Transverse colon (tissue), 4 donors: ENCODE measurements at places on chromosomes 3 and 15.

DNA sequence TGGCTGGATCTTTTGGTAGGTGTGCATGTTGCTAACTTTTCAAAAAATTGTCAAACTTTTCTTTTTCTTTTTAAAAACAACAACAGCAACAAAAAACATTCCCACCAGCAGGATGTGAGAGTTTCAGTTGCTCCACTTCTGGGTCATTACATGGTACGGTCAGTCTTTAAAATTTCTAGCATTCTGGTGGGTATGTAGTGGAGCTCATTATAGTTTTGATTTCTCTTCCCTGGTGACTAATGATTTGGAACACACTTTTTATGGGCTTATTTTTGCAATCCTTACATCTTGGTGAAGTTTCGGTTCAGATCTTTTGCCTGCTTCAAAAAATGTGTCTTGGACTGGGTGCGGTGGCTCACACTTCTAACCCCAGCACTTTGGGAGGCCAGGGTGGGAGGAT is 19.3 kb downstream of the ATP1B3 start:
- no peak for DNase-seq
- no peaks in the 10 kb centered on the region for H3K4me1 ChIP-seq
- no peak overlapping the region for H3K4me3 ChIP-seq
- H3K27me3 ChIP-seq: no peaks in the 10 kb centered on the region

GRCh38 chr15:43950531-43950930 is 123.7 kb downstream of the WDR76 start:
- H3K27ac ChIP-seq: no peak overlapping the region
- no peaks in the 10 kb centered on the region for H3K27me3 ChIP-seq
- no peaks in the 10 kb centered on the region for H3K4me1 ChIP-seq
- H3K4me3 ChIP-seq: no peak overlapping the region

- H3K36me3 ChIP-seq: no peaks in the 10 kb centered on the region
- H3K4me3 ChIP-seq: no peak overlapping the region
- no peaks in the 10 kb centered on the region for H3K4me1 ChIP-seq
- no peak for DNase-seq
- H3K27ac ChIP-seq: no peak overlapping the region
These were observed 312.1 kb upstream of the CHRM5 start for GRCh38 chr15:33656168-33656567.

GRCh38 chr3:187939891-187940290 is 194.6 kb upstream of the BCL6 start:
- H3K27me3 ChIP-seq: no peaks in the 10 kb centered on the region
- no peak for DNase-seq
- H3K36me3 ChIP-seq: no peaks in the 10 kb centered on the region
- no peak overlapping the region for H3K4me3 ChIP-seq
- no peak overlapping the region for H3K27ac ChIP-seq

GRCh38 chr15:95226835-95227234 is 995.5 kb downstream of the MCTP2 start:
- H3K4me1 ChIP-seq: no peaks in the 10 kb centered on the region
- H3K27ac ChIP-seq: no peak overlapping the region
- no peak for DNase-seq

GRCh38 chr3:98574132-98574531 is 19.3 kb downstream of the CPOX start:
- H3K27ac ChIP-seq: no peak overlapping the region
- no peak overlapping the region for H3K4me3 ChIP-seq
- no peaks in the 10 kb centered on the region for H3K36me3 ChIP-seq
- no peak for DNase-seq

GRCh38 chr3:159451067-159451466 is 537.6 kb upstream of the IL12A start:
- no peaks in the 10 kb centered on the region for H3K36me3 ChIP-seq
- H3K4me3 ChIP-seq: no peak overlapping the region
- H3K4me1 ChIP-seq: no peaks in the 10 kb centered on the region
- no peak overlapping the region for H3K27ac ChIP-seq

DNA sequence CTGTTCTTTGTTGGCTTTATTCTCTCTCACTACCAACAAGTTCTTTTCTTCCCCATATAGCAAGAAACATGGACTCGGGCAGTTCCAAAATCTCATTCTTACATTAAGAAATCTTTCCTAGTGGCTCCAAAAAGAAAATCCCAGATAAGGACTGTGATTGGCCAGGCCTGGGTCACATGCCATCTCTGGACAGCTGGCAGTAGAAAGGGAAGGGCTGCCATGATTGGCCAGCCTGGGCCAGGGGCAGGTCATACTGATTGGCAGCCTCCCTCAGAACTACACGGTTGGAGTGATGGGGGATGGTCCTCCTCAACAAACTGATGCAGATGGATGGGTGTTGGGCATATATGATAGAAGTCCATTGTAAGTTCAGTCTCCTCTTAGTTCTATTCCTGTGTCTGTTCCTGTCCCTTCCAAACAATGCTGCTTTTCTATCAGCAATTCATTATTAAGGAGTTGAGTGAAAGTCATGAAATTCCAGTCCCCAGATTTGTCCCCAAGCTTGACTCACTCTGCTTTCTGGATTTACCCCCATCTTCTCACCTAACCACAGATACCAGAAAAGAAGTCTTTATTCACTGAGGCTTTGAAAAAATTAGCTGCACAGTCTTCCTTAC is 175.5 kb downstream of the ATG7 start:
- H3K36me3 ChIP-seq: no peaks in the 10 kb centered on the region
- H3K4me3 ChIP-seq: no peak overlapping the region
- H3K27me3 ChIP-seq: no peaks in the 10 kb centered on the region

DNA sequence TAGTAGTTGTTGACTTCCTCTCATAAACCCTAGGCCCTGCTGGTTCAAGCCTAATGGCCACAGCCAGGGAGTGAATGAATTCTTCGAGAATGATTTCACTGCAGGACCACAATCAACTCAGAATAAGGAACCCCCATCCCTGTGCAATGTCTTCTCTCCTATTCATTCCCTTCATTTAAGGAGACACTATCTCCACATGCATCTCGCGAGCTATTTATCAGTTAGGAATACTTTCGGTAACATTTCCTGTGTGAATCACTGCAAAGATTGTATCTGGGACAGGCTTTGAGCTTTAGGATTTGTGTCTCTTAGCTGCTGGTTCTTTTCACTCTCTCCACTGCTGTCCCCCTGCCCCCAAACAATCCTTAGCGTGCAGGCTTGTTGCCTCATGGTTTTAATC is 94.4 kb downstream of the MYLK start:
- H3K27me3 ChIP-seq: no peaks in the 10 kb centered on the region
- peaks cover 16% of the 10 kb centered on the region for H3K4me1 ChIP-seq
- H3K4me3 ChIP-seq: no peak overlapping the region

DNA sequence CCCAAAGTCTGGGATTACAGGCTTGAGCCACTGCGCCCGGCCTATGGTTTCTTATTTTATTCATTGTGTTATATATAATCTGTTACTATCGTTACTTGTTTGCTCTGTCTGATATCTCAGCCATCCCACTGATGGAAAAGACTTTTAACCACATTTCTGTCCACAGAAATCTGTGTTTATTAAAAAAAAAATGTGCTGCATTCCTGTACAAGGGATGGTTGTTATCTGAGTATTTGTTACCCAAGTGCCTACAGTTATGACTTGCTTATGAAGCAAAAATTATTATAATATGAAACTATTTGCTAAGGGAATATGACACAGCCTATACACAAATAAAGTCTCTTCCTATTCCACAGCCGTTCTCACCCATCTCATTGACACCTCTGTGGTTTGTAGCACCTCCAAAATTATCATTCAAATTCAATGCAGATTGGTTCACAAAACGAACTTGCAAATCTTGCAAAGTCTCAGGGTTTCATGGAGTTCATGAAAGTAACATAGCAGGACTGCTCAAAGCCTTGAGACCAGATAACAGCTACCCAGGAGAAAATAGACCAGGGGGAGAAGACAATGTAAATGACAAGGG is 47.4 kb upstream of the UBE2E1 start:
- H3K4me1 ChIP-seq: peaks cover 10% of the 10 kb centered on the region
- no peak overlapping the region for H3K4me3 ChIP-seq
- H3K27ac ChIP-seq: no peak overlapping the region
- H3K27me3 ChIP-seq: no peaks in the 10 kb centered on the region

DNA sequence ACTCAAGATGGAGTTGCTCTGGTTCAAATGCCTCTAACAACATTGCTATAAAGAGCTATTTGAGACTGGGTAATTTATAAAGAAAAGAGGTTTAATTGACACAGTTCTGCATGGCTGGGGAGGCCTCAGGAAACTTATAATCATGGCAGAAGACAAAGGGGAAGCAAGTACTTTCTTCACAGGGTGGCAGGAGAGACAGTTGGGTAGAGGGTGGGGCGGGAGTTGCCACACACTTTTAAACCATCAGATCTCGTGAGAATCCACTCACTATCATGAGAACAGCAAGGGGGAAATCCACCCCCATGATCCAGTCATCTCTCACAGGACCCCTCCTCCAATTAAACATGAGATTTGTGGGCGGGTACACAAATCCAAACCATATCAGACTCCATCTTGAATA is 30.7 kb downstream of the MAP2K5 start:
- no peak overlapping the region for H3K4me3 ChIP-seq
- peaks cover 20% of the 10 kb centered on the region for H3K4me1 ChIP-seq
- no peaks in the 10 kb centered on the region for H3K36me3 ChIP-seq
- no peak overlapping the region for H3K27ac ChIP-seq
- no peaks in the 10 kb centered on the region for H3K27me3 ChIP-seq

DNA sequence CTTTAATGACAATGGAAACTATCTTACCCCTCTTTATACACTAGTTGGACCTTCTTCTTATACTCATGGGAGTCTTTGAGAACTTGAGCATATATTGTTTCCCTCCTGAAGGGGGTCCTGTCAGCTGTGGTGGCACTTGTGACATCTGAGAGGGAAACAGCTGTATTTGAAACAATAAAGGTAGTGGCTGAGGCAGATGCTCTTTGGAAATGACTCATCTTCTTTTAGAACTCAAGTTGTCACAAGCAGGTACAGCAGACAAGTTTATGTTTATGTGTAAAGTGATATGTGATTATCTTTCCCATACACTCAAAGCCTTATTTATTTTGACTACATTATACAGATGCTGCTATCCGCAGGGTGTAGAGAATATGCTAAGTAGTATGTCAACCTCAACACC is 220.0 kb upstream of the GRM7 start:
- no peak overlapping the region for H3K27ac ChIP-seq
- H3K4me3 ChIP-seq: no peak overlapping the region
- no peaks in the 10 kb centered on the region for H3K36me3 ChIP-seq
- DNase-seq: no peak

- no peak overlapping the region for H3K4me3 ChIP-seq
- no peaks in the 10 kb centered on the region for H3K27me3 ChIP-seq
- H3K27ac ChIP-seq: peak overlapping the region; percentile 70
- no peaks in the 10 kb centered on the region for H3K36me3 ChIP-seq
These were observed 120.7 kb downstream of the MBNL1 start for GRCh38 chr3:152389316-152389934.

DNA sequence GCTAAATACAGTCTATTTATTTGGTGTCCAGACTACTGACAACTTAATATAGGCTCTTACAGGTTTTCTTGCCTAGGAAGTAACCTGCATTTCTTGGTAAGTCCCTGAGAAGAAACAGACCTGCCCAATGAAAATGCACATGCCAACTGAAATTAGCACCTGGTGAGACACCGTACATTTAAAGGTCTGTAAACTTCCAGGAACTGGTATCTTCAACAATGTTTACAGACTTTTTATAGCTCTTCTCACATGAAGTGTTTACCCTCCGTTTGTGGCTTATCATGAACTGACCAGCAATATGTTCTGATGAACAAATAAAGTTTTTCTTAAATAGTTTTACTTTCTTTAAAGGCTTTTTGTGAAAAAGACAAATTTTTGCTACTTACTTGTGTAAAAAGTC is 93.3 kb downstream of the PCCB start:
- no peak for DNase-seq
- H3K4me3 ChIP-seq: no peak overlapping the region
- peak overlapping the region; percentile 74 for H3K27ac ChIP-seq
- no peaks in the 10 kb centered on the region for H3K27me3 ChIP-seq
- H3K4me1 ChIP-seq: peaks cover 26% of the 10 kb centered on the region

- H3K4me1 ChIP-seq: peaks cover 32% of the 10 kb centered on the region
- no peaks in the 10 kb centered on the region for H3K27me3 ChIP-seq
- no peaks in the 10 kb centered on the region for H3K36me3 ChIP-seq
- H3K4me3 ChIP-seq: peak overlapping the region; percentile 87
- peak overlapping the region; percentile 96 for H3K27ac ChIP-seq
These were observed 901 bp downstream of the ICE2 start for GRCh38 chr15:60477916-60478565.

DNA sequence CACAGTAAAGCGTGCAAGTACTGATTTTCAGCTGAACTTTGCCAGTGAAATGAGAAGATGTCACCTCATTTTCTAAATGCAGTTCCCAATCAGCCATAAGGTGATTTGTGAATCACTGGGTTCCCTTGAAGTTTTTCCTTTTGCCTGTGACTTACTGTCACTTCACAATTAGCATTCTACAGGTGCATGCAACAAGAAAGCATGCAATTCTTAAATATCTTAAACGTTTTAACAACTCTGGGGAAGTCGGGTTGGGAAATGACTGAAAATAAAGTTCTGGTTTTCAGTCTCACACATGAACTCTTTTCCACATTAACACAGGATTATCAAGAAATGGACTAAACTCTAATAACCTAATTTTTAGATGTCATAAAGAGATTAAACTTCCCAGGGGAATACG is 5.2 kb downstream of the GSK3B start:
- no peak overlapping the region for H3K27ac ChIP-seq
- no peak for DNase-seq
- peaks cover 53% of the 10 kb centered on the region for H3K4me1 ChIP-seq
- H3K36me3 ChIP-seq: no peaks in the 10 kb centered on the region

GRCh38 chr3:108062051-108062450 is 28.8 kb downstream of the CD47 start:
- no peaks in the 10 kb centered on the region for H3K36me3 ChIP-seq
- H3K4me3 ChIP-seq: no peak overlapping the region
- no peak overlapping the region for H3K27ac ChIP-seq
- no peak for DNase-seq

DNA sequence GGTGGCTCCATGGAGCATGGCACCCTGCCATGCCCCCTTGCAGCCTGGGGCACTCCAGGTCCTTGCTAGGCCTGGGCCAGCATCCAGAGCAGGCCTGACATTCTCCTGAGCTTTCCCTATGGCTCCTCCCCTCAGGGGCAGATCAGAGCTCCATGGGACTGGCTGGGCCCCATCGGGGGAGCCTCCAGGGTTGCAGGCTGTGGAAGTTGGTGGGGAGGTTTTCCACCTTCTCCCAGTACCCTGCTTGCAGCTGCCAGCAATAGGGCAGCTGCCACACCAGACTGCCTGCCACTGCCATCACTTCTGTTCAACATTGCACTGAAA is 75.7 kb upstream of the TP63 start:
- H3K27me3 ChIP-seq: no peaks in the 10 kb centered on the region
- no peak overlapping the region for H3K4me3 ChIP-seq
- no peaks in the 10 kb centered on the region for H3K4me1 ChIP-seq
- no peaks in the 10 kb centered on the region for H3K36me3 ChIP-seq
- DNase-seq: no peak

GRCh38 chr15:89075101-89075640 is 13.1 kb upstream of the ABHD2 start:
- DNase-seq: no peak
- H3K4me3 ChIP-seq: no peak overlapping the region
- H3K27me3 ChIP-seq: no peaks in the 10 kb centered on the region
